ENCODE measurements at places on chromosomes 7 and 10.

- peak; percentile 72 for DNase-seq
Measured at GRCh38 chr7:99201027-99201426, 6.9 kb downstream of the KPNA7 start.

- no peak for DNase-seq
Measured at GRCh38 chr7:30285067-30285535, 704 bp downstream of the ZNRF2 start.

- peak; percentile 77 for DNase-seq
Measured at GRCh38 chr7:131604841-131605279, 48.4 kb upstream of the PODXL start.

- DNase-seq, result no peak
Measured at GRCh38 chr10:79223091-79224048, 123.9 kb upstream of the PPIF start.

- no peak for DNase-seq
Measured at GRCh38 chr7:120992965-120993494, 4.5 kb downstream of the CPED1 start.

GRCh38 chr7:130381468-130382312 lies 1.4 kb downstream of the CPA1 start:
- no peak for DNase-seq

DNA sequence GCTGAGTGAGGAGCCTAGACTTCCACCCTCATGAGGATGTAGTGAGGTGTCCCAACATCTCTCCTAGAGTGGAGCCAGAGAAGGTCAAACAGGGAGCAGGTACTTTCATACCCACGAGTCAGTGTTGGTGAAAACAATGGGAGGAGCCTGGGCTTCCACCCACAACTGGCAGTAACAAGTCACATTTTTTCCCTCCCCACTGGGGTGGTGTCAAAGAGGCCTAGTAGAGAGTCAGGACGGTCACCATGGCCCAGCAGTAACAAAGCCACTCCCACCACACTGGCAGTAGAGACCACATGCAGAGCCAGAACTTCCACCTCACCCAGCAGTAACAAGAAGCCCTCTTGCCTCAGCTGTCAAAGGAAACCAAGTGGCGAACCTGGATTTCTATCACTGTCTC lies 280.2 kb upstream of the IMMP2L start:
- DNase-seq, result no peak

DNA sequence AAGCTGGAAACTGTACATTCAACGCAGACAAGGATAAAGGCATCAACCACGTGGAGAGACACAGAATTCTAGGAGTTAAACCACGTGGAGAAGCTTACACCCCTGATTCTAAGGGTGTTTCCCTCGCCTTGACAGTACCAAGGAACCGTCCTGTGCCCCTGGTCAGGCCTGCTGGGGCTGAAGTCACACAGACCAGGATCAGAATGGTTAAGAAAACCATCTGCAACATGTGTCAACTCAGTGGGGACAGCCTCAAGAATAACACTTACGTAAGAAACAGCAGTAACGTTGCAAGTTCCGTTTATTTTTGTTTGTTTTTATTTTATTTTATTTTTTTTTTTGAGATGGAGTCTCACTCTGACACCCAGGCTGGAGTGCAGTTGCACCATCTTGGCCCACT lies 55.6 kb downstream of the CHST15 start:
- no peak for DNase-seq

GRCh38 chr7:65750511-65751344 lies 122.1 kb upstream of the VKORC1L1 start:
- no peak for DNase-seq

DNA sequence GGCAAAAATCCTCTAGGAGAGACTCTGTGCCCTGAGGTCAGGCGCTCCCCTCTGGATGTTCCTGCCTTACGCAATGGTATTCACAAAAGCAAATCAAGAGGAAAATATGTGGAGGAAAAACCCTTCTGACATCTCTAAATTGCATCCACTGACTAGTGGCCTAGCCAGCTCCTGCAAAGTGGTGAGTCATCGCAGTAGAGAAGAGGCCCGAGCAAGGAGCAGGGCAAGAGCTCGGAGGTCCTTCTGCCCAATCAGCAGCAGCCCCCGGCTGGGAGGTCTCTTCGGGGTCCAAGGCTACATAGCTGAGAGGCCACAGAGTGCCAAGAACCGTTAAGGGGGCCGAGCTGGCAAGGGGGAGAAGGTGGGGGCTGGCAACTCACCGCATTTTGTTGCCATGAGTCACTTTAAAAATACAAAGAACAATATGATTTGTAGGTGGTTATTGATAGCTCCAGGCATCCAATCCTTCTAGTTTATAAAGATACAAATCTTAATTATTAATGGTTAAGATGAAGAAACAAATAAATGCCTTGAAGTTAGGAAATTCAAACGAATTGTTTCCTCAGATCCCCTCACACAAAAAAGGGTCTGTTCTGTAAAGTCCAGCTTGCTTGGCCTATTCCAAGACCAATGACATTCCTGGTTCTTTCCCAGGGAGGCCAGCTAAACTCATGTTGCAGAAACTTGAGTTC lies 161.6 kb downstream of the PKD1L1 start:
- peak; percentile 98 for DNase-seq

GRCh38 chr7:151314401-151314800 lies 27.2 kb upstream of the NUB1 start:
- DNase-seq, result no peak

- no peak for DNase-seq
Measured at GRCh38 chr7:93559639-93560491, 14.7 kb downstream of the CALCR start.

- DNase-seq, result no peak
Measured at GRCh38 chr7:140036224-140036962, 26.4 kb downstream of the PARP12 start.

DNA sequence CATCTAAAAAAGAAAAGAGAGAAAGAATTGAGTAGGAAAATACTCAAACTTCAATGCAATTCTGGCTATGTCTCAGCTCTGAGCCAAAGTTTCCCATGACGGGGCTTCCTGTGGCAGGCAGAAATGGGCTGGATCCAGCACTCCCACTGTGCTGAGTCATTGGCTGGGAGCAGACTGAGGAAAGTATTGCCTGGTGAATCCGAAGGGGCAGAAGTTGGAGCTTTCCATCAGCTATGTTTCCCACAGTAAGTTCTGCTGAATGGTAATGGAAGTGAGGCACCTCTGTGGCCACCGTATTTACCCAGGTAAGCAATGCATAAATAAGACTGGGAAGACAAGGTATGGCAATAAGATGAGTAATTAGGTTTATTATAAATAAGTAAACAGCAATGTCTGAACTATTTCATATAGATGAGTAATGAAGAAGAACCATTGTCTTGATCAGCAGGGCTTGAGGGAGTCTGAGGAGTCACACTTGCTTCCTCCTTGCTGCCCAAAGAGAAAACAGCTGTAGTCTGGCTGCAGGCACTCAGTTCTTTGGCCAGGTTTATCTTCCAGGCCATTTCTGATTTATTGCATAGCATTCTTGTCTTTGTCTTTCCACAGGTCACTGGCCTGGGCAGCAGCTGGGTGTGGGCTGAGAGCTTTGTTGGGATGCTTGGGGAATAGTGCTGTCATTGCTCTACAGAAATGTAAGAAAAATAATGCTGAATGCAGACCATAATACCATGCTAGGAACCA lies 255.3 kb downstream of the DNAJB9 start:
- peak; percentile 10 for DNase-seq

DNA sequence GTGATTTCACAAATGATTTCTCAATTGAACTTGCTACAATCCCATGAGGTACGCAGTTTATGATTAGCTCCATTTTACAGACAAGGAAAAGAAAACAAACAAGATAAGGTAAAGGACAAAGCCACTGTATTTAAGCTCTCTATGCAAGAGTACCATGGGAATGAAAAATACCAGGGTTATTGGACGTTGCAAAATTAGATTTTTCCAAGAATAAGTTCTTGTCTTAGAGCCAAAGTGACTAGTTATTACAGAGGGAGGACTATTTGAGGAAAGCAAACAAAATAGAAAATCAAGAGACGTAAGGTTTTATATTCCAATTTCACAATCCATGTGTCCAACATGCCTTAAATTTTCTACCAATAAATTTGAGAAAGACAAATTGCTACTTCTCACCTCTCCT lies 97.9 kb upstream of the PTN start:
- no peak for DNase-seq

- DNase-seq, result no peak
Measured at GRCh38 chr7:10412422-10413019, 561.2 kb upstream of the PHF14 start.

GRCh38 chr7:33880787-33881186 lies 24.6 kb upstream of the BMPER start:
- DNase-seq, result no peak

GRCh38 chr10:119538632-119539358 lies 3.7 kb downstream of the RGS10 start:
- no peak for DNase-seq

DNA sequence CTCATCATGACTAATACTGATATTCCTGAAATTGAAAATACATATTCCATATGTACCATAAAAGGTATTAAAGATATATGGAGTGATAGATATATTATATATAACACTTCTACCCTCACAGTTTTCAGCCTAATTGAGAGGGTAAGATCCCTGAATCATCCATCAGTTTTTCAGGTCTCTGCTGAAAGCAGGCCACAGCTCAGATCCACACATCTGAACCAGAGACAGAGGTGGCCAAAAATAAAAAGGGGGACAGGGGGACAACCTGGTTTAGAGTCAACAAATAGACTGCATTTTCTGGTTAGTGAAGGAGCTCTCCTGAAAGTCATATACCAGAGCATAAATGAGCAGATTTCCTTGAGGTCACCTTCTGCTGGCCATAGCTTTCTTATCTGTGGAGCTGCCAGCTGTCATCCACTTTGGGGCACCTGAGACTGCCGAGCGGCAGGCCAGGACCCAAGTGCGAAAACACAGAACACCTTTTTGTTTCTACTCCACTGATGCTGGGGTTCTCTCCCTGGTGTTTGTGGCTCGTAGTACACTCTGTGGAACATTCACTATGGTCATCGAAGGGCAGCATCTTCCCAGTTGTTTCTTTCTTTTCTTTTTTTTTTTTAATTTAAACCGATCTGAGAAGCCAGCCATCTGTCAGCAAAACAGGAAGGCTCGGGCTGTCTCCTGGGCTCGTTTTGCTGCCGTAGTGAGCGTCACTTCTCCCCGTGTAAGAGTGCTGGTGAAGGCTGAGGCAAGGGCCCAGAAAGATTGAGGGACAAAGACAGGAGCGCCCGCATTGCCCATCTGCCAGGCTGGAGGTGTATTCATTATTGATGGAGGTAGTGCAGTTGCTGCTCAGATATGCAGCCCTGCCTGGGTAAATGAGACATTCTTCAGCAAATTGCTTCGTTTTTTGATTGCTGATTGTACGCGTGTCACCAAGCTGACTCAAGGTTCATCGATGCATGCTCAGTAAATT lies 13.5 kb downstream of the IKZF1 start:
- no peak for DNase-seq

- no peak for DNase-seq
Measured at GRCh38 chr10:58268454-58268945, 462 bp upstream of the CISD1 start.

- DNase-seq, result no peak
Measured at GRCh38 chr10:48996-49395, at the start of gene TUBB8. TSS of gene TUBB8 (minus strand) at chr10:49296. CDS start at chr10:49238, 58 bp downstream.

DNA sequence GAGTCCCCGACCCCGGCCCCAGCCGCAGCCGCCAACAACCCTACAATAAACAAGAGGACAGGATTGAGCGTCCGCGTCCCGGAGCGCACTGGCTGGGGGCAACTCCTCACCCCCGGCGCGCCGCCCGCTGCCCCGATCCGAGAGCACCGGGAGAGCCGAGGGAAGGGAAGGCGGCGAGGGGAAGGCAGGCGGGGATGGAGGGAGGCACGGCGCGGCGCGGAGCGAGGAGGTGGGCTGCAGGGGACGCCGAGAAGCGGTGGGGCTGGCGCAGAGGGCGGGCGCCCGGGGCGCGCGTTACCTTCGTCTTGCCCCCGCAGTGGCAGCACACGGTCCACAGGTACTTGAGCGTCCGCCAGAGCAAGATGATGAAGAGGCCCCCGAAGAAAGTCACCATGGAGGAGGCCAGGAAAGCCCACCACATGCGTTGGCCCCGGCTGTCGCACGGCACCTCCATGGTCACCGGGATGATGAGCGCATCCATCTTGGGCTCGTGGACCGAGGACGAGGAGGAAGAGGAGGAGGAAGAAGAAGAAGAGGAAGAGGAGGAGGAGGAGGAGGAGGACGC lies 559 bp downstream of the KCNMA1 start:
- DNase-seq, result no peak

DNA sequence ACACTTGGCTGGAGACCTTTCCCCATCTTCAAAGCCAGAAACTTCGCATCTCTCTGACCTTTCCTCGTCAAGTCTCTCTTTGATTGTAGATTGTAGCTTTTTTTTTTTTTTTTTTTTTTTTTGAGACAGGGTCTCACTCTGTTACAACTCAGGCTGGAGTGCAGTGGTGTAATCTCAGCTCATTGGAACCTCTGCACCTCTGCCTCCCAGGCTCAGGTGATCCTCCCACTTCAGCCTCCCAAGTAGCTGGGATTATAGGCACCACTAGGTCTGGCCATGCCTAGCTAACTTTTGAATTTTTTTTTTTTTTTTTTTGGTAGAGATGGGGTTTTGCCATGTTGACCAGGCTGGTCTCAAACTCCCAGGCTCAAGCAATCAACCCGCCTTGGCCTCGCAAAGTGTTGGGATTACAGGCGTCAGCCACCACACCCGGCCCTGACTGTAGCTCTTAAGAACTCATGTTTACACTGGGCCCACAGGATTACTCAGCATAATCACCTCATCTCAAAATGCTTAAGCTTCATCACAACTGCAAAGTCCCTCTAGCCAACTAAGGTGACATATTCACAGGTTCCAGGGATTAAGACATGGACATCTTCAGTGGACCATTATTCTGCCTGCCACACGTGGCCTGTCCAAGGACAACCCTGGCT lies 11.7 kb downstream of the POLL start:
- DNase-seq, result no peak

DNA sequence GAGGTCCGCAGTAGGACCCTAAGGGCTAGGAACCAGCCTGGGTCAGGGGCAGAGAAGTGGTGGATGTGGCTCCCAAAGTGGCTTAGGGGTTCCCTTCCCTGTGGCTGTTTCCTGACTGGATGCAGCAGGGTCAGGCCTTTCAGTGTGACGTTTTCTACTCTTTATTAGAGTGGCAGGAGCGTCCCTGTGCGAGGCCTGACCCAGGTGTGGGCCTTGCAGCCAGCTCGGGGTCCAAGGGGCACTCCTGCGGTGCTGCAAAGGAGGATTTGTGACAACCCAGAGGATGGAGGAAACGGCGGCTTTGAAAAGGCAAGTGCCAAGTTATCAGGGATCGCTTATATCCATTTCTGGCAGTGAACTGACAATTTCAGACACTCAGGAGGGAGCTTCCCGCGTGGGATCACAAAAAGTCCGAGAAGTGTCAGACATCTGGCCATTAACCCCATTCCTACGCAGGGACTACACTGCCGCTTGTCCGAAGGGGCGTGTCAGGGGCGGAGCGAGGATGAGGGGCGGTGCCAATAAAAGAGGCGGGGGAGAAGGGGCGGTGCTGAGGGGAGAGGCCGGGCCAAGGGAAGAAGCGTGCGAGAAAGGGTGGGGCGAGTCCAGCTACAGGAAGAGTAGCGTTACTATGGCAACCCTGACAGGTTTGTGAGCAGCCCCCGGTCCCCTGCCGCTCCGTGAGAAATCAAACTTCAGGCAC lies 98.8 kb upstream of the ZNF722 start:
- no peak for DNase-seq

Data from AG04449 (cell line).